ENCODE measurements at places on chromosomes 1 and 21.

DNA sequence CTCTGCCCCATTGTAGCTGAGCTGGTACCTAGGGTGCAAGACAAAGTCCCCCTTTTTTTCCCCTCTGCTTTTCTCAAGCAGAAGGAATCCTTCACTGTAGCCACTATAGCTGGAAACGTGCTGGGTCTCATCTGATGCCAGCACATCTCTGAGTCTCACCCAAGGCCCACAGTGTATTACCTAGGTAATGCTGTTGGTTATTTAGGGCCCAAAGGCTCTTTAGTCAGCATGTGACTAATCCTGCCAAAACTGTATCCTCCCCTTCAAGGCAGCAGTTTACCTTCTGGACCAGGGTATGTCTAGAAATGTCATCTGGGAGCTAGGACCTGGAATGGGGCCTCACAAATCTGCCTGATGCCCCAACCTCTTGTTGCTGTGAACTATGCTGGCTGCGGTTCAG lies 423.4 kb downstream of the NUF2 start:
- DNase-seq, result no peak

DNA sequence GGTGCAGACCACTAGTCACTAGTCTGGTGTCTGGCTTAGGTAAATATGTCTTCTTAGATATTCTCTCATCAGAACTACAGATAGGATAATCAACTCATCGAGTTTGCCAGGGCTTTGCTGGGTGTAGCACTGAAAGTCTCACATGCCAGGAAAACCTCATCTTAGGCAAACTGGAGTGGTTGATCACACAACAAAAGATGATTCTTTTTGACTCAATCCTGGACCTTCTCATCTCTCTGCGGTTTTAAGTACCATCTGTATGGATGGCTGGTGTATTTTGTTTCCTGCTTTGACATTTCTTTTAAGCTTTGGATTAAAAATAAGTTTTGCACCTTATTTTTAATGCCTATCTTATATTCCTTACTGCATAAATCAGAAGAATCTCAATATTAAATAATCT lies 11.3 kb downstream of the GBP2 start:
- DNase-seq, result no peak

- no peak for DNase-seq
These were observed 79.3 kb downstream of the HMCN1 start for GRCh38 chr1:185813401-185813979.

DNA sequence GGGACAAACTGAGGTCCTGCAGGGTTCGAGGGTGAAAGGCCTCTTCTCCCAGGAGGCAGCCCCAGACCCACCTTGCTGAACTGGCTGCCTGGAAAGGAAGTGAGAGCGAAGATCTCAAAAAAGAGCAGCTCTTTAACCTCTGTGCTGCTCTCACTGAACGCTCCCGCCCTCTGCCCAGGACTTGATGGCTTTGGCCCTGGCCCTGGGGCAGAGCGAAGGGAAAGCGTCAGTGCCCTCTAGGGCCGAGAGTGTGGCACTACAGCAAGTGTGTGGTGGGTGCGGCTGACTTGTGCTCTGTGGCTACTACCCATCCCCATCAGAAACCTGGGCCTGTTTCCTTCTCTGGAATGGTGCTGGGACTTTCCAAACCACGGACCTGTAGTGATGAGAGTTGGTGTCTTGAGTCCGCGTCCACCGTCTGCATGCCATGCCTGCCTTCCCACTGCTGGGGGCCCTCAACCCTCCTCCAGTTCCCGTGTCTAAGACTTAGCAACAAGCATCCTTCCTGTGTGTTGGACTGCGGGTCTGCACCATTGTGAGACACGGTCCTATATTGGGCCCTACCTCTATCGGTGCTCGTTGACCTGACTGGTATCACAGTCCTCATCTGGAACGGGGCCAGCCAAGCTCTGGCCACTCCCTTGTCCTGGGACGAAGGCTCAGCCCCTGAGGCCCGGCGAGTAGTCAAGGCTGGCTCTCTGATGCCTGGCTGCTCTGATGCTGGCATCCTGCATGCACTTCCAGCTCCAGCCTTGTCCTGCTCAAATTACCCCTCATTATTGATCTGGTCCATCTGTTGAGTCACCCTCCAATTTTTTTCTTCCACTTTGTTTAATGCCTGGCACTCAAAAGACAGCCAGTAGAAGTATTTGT lies 180.3 kb downstream of the DISC1 start:
- no peak for DNase-seq

DNA sequence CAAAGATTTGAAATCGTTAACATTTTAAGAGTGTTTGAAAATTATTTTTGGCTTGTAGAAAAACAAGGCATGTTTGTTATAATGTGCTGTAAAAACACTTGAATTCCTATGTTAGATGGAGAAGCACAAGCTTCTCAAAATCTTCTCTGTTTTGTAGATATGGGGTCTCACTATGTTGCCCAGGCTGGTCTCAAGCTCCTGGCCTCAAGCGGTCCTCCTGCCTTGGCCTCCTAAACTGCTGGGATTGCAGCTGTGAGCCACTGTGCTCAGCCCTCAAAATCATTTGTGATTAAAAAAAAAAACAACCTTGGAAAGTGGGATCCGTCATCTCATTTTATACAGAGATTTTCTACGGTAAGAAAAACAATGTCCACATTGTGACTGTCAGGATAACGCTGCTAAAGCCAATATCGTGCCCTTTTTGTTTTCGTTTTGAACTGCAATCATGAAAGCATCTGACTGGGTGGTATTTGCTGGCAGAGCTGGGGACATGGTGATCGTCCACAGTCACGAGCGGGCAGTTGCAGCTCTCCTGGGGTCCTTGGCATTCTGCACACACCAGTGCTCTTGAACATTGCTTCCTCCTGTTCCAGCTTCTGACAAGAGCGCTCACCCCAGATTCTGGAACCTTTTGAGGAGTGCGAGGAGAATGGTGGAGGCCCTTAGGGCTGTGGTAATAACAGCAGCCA lies 112.5 kb downstream of the PGBD5 start:
- no peak for DNase-seq

DNA sequence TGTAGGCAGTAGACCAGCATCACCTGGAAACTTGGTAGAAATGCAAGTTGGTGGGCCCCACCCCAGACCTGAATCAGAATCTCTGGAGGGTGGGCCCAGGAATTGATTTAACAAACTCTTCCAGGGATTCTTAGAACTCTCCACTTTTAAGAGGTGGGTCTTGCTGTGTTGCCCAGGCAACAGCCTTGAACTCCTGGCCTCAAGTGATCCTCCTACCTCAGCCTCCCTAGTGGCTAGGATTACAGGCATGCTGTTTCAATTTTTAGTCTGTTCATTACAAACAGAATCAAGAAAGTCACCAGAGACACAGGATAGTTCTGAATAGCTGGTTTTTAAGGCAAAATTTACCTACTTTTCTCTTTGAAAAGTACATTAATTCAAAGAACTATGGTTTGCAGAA lies 31.2 kb downstream of the NCF2 start:
- no peak for DNase-seq

DNA sequence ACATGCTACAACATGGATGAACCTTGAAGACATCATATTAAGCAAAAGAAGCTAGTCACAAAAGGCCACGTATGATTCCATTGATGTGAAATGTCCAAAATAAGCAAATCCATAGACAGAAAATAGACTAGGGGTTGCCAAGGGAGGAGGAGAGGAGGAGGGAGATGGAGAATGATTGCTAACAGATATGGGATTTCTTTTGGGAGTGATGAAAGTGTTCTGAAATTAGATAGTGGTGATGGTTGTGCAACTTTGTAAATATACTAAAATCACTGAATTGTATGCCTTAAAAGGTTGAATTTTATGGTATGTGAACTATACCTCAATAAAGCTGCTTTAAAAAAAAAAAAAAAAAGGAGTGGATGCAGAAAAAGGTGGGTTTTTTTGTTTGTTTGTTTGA lies 7.6 kb downstream of the CLSTN1 start:
- no peak for DNase-seq

DNA sequence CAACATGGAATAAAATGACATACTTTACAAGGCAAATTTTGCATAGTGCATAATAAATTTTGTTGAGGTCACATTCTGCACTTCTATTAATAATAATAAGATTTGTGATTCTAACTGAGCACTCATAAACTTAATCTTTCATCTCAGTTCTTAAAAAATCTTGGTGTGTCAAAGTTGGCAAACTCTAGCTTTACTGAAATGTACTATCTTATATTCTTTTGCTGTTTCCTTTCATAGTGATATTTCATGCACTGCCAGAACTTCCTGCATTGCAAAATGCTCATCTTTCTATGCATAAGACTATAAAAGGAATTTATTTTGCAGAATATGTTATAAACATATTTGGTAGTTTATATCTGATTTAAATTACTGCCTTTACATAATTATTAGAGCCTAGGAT lies 797.6 kb downstream of the ADGRL2 start:
- DNase-seq, result no peak

DNA sequence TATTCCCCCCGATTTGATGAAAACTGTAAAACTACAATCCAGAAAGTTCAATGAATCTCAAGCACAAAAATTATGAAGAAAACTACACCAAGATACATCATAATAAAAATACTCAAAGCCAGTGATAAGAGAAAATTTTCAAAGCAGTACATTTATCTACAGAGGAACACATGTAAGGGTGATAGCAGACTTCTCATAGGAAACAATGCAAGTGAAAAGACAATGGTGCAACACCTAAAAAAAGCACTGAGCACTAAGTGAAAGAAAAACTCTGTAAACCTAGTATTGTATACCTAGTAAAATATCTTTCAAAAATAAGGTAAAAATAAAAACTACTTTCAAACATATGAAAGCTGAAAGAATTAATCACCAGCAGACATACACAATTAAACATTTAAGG lies 76.1 kb upstream of the IRF2BP2 start:
- DNase-seq, result no peak

DNA sequence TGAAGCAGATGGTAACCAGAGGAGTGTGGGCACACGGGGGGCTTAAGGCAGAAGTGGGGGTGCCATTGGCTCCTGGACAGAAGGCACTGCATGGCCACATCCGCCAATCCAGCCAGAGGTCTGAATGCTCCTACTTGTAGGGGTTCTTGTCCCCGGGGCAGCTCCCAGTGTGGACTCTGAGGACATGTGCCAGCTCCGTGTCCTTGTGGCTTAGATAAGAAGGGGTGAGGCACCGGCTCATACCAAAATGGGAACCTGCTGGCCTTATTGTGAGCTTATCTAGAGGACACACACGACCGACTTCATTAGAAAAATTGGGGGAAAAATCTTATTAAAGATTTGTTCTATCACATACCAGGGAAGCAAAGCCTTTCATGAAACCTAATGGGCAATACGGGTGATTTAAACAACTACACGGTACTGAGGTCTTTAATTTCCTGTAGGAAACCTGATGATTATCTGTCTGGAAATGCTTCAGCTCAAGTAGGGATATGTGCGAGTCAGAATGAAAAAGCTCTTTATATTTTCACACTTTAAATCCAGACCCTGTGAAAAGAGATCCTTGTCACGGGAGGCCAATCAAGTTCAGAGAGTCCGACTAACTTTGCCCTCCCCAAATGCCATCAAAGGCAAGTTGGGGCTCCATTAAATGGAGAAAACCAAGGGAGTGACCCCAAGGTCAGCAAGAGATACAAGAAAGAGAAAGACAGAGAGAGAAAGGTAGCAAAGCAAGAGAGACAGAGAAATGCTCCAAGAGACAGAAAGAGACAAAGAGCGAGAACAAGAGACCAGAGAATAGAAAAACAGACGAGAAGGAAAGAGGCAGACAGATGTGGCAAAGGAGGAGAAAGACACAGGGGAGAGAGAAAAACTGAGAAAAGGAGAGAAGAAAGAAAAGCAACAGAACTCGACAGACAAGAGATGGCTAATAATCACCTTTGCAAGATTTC lies 14.1 kb upstream of the KCNN3 start:
- no peak for DNase-seq

GRCh38 chr1:22830041-22830566 lies 119.5 kb downstream of the EPHB2 start:
- DNase-seq, result no peak

DNA sequence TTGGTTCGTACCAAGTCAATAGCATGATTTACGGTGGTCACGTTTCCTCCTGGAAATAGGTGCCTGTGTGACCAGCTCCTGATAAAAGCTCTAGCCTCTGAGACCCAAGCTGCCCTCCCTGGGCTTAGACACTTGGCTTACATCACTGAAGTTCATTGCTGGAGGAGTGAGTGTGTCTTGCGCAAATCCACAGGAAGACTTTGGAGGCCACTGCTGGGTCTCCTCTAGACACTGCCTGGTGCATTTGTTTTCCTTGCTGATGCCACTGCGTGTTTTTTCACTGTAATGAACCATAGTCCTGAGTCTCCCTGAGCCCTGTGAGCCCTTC lies 230.6 kb downstream of the DSCAM start:
- DNase-seq, result no peak

- DNase-seq, result no peak
These were observed 49.3 kb downstream of the JMJD4 start for GRCh38 chr1:227685807-227686206.

DNA sequence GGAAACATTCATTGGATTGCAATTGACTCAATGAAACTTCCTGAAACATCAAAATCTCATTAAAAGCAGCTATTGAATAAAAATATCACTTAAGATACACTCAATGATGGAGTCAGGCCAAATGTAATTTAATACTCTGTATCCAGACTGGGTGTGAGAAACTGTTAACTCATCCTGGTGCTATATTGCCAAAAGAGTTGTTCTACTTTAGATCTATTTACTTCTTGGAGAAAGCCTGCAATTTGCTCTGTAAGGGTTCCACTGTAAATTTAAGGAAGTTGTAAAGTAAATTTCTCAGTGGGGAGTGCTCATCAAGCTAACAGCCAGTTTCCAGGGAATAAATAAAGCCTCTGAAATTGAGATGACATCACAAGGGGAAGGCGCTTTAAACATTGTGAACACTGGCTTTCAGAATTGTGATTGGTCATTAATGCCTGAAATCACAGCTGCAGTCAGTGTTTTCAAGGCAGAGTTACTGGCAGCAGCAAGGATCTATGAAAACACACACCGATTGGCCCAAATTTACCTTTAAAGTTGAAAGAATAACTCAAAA lies 91.4 kb downstream of the OLFM3 start:
- no peak for DNase-seq

- no peak for DNase-seq
These were observed 1.4 kb downstream of the HLCS start for GRCh38 chr21:36964827-36965719.

GRCh38 chr1:206900149-206900548 lies 2.9 kb downstream of the IL24 start:
- DNase-seq, result no peak

DNA sequence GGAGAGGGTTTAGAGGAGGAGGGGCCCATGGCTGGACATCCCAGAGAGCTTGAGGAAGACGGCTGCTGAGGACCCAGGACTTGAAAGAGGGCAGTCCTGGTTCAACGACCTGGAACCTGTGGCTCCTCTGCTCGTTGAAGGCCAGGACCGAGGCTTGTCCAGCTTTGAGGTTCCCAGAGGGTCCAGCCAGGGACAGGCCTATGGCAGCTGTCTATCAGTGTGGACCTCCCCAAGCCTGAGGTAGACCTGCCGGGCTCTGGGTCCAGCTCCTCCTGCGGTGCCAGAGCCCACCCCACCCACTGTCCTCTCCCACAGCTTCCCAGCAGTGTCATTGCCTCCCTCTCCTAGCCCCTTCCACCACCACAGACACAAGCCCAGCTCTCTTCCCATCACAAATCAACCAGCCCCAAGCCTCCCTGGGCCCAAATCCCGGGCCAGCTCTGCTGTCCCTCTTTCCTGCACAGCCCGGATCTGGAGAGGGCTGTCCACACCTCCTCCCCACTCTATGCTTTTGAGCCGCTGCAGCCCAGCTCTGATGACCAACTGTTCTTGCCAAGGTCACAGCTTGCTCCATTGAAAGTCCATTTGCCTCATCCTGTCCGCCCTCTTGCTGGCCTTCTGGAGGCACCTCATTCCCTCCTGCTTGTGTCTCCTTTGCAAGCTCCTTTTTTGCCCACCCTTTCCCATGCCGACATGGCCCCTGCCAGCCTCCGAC lies 48.7 kb upstream of the EDN2 start:
- DNase-seq, result no peak

Data from left forelimb (tissue), 1 donor.